Activated CD8-positive, alpha-beta memory T cell treated with anti-CD3 and anti-CD28 coated beads for 1 hour (primary cell): ENCODE measurements at places on chromosomes 2 and 18.

DNA sequence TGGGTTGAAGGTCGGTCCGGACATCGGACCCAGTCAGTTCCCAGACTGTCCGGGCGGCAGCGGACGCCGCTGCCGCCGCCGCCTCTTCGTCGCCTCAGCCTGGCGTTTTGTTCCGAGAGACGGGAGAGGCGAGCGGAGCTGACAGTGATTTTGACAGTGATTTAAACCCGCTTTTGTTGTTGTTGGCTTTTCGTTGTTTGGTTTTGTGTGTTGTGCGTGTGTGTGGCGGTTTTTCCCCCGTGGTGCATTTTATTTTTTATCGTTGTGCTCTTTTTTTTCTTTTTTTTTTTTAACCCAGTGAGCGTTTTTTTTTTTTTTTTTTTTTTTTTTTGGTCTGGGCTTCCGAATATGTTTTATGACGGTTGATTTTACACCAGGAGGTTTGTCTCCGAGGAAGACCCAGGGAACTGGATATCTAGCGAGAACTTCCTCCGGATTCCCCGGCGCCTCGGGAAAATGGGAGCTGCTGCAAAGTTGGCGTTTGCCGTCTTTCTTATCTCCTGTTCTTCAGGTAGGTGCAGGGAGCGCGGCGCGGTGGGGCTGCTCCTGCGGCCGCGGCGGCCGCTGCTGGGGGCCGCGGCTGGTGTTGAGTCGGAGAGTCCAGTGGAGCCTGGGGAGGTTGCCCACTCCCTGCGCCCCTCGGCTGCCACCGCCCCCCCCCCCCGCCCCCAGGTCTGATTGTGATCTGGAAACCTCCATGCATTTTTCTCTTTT is at the start of gene ACVR2A:
ACVR2A (plus strand) TSS at position 333 of the 714 bp plus-strand sequence; CDS start at position 457, 124 bp downstream.
- no peak for DNase-seq

- DNase-seq = no peak
These were observed 1.6 kb upstream of the FHOD3 start for GRCh38 chr18:36295880-36296301.

- no peak for DNase-seq
These were observed 59.8 kb upstream of the LYPD6B start for GRCh38 chr2:148978706-148979105.

DNA sequence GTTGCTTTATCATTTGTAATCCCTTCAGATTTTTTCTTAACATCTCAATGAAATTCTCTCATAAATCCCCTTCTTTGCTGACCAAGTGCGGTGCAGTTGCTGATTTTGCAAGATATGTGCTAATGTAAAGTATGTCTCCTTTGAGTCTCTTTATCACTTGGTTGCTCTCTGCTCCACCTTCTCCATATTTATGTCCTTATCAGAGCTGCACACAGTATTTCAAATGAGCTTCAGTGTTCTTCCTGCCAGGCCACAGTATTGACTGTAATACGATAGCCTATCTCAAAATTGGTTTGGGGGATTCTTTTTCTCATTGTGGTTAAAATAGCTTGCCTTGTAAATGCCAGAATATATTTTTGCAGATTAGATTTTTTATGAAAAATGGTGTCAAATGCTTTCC is 32.2 kb downstream of the MAIP1 start:
- no peak for DNase-seq

DNA sequence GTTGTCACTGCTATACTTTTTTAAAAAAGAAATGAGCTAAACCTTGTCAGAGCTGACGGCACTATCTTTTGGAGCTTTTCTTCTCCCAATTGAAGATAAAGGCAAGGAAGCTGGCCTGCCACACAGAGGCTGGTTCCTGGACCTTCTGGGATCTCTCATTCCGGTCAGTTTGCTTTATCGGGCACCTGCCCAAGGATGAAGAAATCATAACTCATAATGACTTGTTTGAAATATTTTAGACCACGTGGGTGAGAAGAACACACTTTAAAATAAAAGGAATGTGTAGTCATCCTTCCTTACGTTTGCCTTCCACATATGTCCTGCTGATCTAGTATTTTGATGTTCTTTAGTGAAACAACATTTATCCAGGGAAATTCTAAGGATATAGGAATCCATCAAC is 535.7 kb downstream of the DCC start:
- DNase-seq = no peak

GRCh38 chr2:170222298-170222697 is 44.4 kb downstream of the MYO3B start:
- no peak for DNase-seq
